Liver (tissue), 10 donors: ENCODE measurements at places on chromosomes 5 and 9. TPM values are rescaled to one million over a fixed set of nuclear protein-coding genes. Genes with fewer than 3 reads are reported as not detected.

The KIF4B gene
- 0.17 TPM for total RNA-seq

The SUSD3 gene
- 9.7 TPM for total RNA-seq

The SPATA9 gene
- not detected for total RNA-seq

The PCDHA8 gene
- total RNA-seq = not detected

The TGFBI gene
- 45.2 TPM for total RNA-seq

The GRXCR2 gene
- not detected for total RNA-seq

The IL13 gene
- not detected for total RNA-seq

The TMEM245 gene
- total RNA-seq = 75.3 TPM

The OGN gene
- total RNA-seq = 4.0 TPM

The C5orf34 gene
- total RNA-seq = 0.59 TPM

The C9 gene
- total RNA-seq = 128 TPM

The SLC2A8 gene
- total RNA-seq = 10.9 TPM

The PPP6C gene
- total RNA-seq = 14.8 TPM

The MPDZ gene
- 71.2 TPM for total RNA-seq
